LHCN-M2 (cell line): ENCODE measurements at places on chromosomes 2 and 18.

DNA sequence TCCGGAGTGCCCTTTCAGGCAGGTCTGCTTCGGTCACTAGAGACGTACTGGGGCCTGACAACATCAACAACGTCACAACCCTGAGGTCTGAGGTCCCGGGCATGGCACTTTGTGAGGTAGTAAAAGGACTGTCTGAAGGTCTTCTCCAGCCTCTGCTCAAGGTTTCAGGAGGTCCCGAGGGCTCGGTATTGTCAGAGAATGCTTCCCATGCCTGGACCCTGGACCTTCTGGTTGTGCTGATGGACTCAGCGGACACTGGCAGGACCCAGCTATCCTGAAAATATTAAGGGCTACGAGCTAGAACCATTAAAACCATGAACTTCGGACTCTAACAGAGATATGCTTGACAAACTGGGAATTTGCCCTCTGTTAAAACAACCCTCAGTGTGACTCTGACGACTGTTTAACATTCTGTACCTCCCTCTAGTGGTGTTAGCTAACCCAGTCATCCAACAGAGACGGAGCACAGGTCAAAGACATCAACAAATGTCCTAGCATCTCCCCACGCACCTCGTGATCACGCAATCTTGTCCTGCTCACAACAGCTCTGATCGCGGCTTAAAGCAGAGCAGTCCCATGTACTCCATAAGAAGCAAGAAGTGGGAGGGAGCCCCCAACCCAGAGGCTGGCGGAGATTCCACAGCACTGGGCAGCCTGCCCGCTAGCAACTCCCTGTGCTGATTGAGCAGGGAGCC is 96.5 kb downstream of the CCDC93 start:
- DNase-seq: peak; percentile 7

GRCh38 chr2:219718066-219718465 is 90.6 kb downstream of the SLC4A3 start:
- DNase-seq: no peak

GRCh38 chr2:61715506-61715905 is 138.4 kb downstream of the FAM161A start:
- DNase-seq: no peak

DNA sequence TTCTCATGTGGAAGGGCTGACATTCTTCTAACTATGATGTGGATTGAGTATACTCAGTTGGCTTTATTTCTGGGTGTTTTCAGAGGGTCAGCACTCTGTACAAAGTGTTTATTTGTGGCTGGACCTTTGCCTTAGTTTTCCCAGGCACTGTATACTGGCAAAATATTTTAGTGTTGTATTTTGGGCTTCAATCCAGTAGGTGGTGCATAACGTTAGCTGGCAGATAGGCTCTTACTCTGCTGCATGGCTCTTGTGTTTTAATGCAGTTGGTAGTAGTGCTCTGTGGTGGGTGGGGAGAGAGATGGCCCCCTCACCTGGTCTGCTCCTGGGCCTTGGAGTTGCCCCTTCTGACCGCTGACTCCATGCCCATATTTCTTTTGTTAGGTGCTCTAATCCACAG is 75.6 kb upstream of the REG3A start:
- no peak for DNase-seq

- DNase-seq: peak; percentile 47
Observed at GRCh38 chr2:10668402-10669012, 21.3 kb downstream of the NOL10 start.

- no peak for DNase-seq
Observed at GRCh38 chr2:172350839-172351479, 76.4 kb upstream of the ITGA6 start.

GRCh38 chr2:232892221-232892620 is 22.2 kb downstream of the SNORC start:
- no peak for DNase-seq
